ENCODE measurements at places on chromosomes 16 and 17.

DNA sequence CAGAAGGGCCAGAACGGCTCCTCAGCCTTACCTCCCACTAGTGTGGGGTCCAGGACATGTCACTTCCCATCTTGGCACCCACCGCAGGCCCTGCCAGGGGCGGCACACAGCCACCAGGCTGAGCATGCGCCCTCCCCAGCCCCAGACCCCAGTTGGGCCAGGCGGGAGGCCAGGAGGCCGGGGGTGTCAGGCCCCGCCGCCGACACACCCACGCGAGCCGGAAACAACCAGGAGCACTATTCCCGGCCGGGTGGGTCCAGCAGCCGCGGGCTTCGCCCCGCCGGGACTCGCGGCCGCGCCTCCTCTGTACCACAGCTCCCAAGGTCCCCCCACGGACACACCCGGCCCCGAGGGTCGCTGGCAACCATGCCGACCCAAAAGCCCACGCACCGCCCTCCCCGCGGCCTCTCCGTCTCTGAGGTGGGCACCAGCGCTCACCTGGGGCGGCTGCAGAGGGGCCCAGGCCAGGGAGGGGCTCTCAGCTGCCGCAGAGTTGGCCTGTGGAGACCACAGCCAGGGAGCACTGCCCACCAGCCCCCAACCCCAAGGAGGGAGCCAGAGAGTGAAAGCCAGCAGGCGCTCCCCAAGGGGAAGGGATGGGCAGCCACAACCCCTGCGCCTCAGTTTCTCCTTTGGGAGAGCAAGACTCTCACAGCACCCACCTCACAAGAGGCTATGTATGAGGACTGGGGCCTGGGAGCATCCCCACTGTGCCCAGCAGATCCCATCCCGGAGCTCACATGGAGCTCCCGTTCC lies 18.0 kb downstream of the B9D1 start:
- DNase-seq = no peak

- no peak for DNase-seq
Observed at GRCh38 chr17:65236321-65236720, 99.2 kb downstream of the RGS9 start.

DNA sequence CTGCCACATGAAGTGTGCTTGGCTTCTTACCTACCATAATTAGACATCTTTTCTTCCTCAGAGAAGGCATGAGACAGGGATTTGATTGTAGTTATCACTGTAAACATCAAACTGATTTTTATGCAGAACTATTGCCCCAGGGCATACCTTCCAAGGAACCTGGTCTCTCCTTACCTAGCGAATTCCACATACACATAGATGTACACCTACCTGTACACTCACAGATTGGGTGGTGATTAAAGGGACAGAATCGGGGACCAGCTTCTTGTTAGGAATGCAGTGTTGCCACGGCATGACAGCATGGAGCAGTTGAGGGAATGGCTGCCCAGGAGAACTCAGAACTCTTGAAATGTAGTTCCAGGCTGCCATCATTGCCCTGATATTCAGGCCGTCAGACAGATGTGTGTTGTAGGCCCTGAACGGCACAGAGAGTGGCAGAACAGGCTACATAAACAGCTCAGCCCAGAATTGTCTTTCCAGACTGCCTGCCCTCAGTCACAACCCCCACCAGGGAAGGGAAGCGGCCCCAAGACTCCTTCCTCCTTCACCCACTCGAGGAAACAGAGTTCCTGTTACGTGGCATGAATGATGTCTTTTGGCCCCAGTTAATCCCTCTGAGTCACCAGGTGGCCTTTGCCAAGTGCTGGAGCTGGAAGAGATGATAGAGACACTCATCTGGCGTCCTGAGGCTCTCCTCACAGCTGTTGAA lies 17.8 kb upstream of the NAGLU start:
- peak; percentile 95 for DNase-seq

- DNase-seq = no peak
Observed at GRCh38 chr17:80313160-80313829, 52.6 kb downstream of the RNF213 start.

DNA sequence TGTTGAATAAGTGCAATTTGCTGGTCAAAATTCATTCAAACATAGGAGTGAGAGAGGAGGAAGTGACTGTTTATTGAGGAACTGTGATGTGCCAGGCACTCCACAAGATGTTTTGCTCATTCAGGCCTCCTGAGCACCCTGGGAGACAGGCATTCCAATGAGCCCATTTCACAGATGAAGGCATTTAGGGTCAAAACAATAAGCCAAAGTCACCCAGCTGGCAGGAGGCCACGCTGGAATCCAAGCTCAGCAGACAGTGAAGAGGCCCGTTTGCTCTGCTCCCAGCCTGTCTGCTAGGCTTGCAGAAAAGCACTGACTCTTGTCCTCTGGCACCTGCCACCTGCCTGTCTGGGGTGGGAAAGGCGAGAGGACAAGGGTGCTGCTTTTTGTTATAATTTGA lies 10.1 kb upstream of the SLC25A39 start:
- peak; percentile 72 for DNase-seq

DNA sequence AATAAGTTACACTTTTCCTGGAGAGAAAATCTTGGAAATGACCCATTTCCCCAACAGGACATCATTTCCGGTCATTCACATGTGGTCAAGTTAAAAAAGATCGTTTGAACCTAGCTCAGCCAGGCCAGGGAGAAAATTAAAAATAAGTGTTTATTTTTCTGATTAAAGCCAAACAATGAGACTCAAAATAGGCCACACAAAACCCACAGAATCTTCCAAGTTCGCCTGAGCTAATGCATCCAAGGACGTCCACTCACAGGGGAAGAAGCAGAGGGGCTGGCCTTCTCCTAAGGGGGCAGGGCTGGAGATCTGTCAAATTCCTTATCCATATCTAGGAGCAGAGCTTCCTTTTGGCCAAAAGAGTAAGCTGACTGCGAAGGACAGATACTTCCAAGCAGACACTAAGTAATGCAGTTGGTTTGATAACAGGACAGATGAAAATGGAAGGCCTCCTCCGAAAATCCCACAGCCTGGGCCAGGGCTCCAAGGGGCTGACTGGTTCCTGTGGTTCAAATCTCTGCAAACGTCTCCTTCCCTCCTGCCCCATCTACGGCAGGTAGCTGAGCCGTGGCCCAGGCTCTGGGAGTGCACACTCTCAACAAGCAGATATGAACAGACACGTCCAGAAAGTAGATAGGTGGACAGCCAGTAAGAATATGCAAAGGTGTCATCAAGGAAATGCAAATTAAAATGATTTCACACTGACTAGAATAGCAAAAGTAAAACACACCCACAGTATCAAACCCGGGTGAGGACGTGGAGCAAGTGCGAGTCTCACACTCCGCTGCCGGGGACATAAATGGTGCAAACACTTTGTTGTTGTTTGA lies 98.5 kb downstream of the MRM3 start:
- DNase-seq = no peak

GRCh38 chr16:77896415-77897128 lies 108.2 kb downstream of the VAT1L start:
- DNase-seq = no peak

- no peak for DNase-seq
Observed at GRCh38 chr17:79749958-79750357, 19.2 kb downstream of the ENPP7 start.

- DNase-seq = peak; percentile 64
Observed at GRCh38 chr17:44628243-44629188, 27.8 kb upstream of the MEIOC start.

DNA sequence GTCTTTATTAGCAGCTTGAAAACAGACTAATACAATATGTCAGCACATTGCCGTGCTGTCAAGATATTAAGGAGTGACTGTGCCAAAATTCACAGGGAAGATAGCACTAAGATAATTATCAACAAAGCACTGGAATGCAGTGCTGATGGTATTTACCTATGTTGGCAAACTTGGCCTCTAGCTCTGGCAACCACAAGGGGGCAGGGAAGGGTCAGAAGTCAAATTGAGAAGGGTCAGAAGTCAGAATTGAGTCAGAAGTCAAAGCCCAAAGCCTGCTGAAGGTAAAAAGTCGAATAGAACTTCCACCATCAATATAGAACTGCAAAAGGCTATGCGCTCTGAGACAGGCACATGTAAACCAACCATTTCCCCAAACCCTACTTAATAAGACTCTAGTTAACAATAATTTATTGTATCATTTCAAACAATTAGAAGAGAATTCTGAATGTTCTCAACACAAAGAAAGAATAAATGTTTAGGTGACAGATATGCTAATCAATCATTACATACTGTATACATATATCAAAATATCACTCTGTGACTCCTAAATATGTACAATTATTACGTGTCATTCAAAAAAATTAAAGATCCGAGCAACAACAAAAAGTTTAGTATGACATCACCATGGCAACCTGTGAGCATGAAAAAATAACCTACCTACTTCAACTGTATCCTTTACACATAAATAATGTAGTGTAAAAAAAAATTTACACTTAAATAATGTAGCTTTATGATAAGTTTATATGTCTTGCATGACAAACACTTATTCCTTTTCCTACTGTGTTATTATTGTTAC lies 916.1 kb downstream of the KCNJ2 start:
- peak; percentile 28 for DNase-seq

- no peak for DNase-seq
Observed at GRCh38 chr16:67767953-67768352, 38.4 kb downstream of the RANBP10 start.

DNA sequence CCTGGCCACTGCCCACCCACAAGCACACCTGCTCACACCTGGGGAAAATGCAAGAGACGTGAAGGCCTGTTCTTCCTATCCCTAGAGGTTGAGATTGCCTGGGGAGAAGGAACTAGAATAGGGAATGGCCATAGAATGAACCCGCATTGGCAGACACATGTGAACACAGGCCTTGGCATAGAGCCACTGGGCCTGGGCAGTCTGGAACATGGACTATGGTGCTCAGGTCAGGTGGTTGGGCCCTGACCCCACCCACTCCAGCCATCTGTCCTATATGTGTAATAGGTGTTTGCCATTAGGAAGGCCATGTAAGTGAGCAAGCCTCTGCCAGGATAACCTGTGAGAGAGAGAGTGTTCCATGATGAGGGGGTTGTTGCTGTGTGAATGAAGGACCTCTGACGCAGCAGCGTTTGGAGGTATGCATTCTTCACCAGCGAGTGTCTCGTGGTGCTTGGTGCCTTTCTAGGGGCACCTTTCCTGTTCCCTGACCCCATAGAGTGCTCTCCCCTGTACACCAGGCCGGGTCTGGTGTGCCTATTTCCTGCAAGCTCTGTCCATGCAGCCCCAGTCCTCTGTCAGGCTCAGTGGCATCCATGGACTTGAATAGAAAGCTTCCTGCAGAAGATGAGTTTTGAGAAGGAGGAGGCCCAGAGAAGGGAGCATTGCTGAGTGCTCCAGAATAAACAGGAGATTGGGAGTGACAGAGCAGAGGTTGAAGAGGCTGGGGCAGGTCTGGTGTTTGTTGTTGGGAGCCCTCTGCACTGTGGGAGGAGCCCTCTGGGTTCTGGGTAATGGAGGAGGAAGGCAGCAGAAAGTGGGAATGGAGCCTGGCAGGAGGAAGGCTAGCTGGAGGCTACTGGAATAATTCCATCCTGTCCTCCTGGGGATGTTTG lies 15.6 kb downstream of the CTRL start:
- no peak for DNase-seq

GRCh38 chr17:30176855-30177254 lies 58.6 kb downstream of the SLC6A4 start:
- DNase-seq = no peak

- DNase-seq = no peak
Observed at GRCh38 chr16:66043326-66043725, 323.2 kb upstream of the CDH5 start.

GRCh38 chr17:73616120-73616872 lies 27.9 kb downstream of the SDK2 start:
- no peak for DNase-seq

- no peak for DNase-seq
Observed at GRCh38 chr16:83882163-83882885, 16.6 kb upstream of the MLYCD start.

DNA sequence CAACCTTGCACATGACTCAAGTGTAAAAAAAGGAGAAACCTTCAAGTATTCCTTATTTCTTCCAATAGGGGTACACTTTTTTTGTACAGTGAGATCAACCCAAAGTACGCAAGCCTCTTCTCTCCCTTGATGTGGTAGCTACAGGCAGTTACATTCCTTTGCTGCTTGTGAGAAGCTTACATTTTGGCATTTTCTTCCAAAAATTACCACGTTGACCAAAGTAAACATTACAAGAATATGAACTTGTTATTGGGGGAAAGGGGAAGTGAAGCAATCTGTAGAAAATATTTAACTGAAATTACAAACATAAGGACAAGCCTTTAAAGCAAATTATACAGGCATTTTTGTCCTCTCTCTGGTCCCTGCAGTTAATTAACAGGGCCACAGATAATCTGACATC lies 97.0 kb upstream of the TOB1 start:
- no peak for DNase-seq

GRCh38 chr17:9893411-9894012 lies 11.6 kb downstream of the RCVRN start:
- DNase-seq = no peak

- DNase-seq = no peak
Observed at GRCh38 chr16:60922920-60923319, 1113.3 kb downstream of the CDH8 start.

- no peak for DNase-seq
Observed at GRCh38 chr17:69060822-69061221, at the start of gene ABCA9. Gene ABCA9 (minus strand): TSS chr17:69060927. CDS start chr17:69051126, 9,801 bp downstream.

GRCh38 chr17:48335858-48336500 lies 94.0 kb downstream of the SKAP1 start:
- DNase-seq = peak; percentile 64

- DNase-seq = no peak
Observed at GRCh38 chr17:1053661-1054360, 56.9 kb downstream of the TIMM22 start.

DNA sequence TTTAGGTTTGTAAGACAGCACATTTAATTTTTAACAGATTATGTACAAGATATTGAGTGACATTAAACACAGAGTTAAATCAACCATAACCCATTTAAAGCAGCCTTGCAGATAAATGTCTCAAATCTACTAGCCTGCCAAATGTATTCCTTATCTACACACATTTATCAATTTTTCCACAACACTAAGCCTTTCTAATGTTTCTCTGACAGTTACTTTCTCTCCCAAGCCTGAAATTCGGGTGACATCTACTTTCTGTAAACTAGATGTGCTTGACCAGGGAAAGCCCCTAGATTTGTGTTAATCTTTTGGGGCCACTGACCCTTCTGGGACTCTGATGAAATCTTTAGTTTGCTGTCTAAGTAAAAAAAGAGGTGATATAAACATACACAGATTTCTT lies 69.0 kb downstream of the CDH13 start:
- DNase-seq = no peak

DNA sequence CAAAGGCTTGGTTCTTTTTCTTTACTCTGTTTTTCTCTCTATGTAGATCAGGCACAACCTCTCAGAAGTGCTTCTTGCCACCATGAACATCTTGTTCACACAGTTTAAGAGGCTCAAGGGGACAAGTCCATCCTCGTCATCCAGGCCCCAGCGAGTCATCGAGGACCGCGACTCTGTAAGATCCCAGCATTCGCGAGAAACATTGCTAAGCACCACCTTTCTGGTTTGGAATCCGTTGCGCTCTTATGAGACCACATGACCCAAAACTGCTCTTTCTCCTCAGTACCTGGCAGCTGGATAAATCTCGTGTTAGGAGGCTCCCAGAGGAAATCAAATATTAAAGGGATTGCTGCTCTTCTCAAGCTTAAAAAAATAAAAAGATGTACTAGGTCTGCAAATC lies 23.3 kb upstream of the SLC12A3 start:
- no peak for DNase-seq

GRCh38 chr17:43547189-43547550 lies 1.0 kb upstream of the ETV4 start:
- no peak for DNase-seq

Data from suppressor macrophage (primary cell).